ENCODE measurements at places on chromosomes 3 and 15.

DNA sequence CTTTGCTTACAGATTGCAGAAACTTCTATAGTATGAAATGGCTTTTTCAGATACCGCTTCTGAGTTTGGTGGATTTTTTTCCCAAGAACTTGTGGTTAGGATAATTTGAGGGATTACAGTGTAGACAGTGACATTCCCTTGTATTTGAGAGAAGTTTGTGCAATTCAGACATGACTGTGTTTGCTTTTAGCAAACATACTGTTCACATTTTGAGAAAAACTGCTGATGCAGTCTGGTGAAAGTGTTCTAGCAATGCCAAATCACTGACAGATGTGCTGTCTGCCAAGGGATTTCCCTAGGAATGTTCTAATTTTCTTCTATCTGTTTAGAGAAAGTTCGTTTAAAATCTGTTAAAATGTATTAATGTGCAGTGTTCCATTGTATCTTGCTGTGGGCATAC is 652.6 kb downstream of the FHIT start:
- DNase-seq: no peak

DNA sequence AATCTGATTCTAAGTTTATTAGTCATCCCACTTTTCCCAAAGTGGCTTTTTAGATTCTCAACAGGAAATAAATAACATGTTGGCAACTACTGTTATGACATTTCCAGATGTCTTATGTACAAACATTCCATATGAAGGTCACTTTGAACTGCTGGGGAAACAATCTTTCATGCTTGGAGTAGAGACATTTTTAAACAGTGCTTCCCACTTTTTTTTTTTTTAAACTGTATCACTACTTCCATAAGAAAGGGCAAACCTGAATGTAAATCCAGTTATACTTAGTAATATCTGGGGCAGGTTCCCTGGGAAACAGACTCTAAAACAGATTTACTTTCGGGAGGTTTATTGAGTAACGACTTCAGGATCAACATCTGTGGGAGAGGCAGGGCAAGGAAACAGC is 473.8 kb downstream of the TAFA4 start:
- no peak for DNase-seq

GRCh38 chr15:52789601-52790168 is 451 bp downstream of the ONECUT1 start:
- no peak for DNase-seq

- no peak for DNase-seq
These were observed 149.9 kb downstream of the LRRK1 start for GRCh38 chr15:101068961-101069653.

DNA sequence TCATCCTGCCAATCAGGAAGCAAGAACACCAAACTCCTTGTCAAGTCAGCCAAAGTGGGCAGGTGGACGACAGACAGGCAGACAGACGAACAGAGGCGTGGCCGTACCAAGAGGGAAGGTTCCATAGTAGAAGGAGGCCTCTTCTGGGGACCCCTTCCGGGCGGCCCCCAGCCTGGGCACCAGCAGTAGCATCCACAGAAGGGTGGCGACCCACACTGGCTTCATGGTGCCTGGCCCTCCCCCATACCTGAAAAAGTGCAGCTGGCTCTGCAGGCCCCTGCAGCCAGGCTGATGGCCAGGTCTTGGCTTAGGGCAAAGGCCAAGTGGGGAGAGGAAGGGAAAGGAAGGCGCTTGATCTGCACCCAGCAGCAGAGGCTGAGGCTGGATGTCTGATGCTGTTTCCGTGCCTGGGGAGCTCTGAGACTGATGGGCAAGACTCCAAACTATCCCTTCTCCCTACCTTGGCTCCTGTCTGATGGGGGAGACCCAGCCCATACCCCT is 607 bp downstream of the LCTL start:
- no peak for DNase-seq

- no peak for DNase-seq
These were observed 113.2 kb downstream of the PTPRG start for GRCh38 chr3:61674596-61674995.

DNA sequence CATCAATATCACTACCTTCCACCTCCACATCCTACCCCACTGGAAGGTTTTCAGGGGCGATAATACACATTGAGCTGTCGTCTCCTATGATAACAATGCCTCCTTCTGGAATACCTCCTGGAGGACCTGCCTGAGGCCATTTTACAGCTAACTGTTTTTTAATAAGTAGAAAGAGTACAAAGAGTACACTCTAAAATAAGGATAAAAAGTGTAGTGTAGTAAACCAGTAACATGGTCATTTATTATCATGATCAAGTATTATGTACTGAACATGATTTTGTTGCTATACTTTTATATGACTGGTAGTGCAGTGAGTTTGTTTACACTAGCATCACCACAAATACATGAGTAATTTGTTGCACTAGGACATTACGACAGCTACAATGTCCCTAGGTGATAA is 46.6 kb upstream of the SSR3 start:
- DNase-seq: no peak

GRCh38 chr3:55202326-55202725 is 274.5 kb upstream of the LRTM1 start:
- no peak for DNase-seq

GRCh38 chr3:191366675-191367074 is 36.3 kb upstream of the UTS2B start:
- DNase-seq: no peak

GRCh38 chr15:98999233-98999632 is 8.4 kb downstream of the PGPEP1L start:
- no peak for DNase-seq

GRCh38 chr3:30114918-30115317 is 491.5 kb upstream of the TGFBR2 start:
- DNase-seq: no peak

DNA sequence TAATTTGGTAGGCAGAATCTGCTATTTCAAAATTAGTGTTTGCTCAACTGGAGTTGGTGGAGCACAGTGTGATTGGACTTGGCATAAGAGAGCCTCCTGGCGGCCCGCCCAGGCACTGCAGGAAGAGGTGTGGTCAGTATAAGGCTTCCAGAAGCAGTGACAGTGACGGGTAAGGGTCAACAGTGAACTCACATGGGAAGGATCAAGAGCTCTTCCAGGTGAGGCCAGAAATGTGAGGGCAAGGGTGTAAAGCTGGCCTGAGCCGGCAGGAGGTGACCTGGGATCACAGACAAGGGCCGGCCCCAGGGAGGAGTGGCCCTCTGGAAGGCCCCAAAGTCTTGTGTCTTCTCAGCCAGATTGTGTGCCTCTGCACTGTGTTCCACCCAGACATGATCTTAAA is 93.2 kb upstream of the RNF7 start:
- DNase-seq: peak; percentile 52

DNA sequence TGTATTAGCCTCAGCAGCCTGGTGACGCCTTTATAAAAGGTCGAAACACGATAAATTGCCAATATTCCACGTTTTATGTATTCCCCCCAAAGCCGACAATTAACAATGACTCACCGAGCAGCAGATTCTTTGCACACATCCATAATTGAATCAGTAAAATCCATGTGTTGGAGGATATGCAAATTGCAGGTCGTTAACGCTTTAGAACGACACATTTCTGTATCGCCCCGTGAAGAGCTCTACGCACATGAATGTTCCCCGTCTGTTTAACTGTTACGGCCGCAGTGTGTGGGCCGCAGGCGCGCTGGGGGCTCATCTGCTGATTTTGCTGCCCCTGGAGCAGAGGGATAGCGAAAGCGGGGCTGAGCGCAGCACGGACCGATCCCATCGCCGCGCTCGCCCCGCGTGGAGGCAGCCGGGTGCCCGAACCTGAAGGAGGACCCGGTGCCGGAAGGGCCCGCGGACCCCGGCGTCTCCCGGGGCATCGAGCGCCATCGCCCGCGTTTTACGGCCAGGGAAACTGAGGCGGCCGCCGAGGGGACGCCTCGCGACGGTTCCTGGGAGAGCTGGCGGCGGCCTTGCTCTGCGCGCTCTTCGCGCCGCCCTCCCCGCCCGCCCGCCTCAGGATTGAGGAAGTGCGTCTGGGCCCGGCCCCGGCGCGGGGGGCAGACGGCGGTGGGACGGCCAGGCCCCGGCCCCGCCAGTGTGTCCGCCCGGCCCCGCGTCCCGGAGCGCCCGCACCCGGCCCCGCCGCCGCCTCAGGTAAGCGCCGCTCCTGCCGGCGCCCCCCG is at the start of gene LRRK1:
Gene LRRK1 (plus strand): TSS at position 668 of the 791 bp plus-strand sequence. CDS start 5,276 bp downstream, outside the sequence.
- DNase-seq: no peak

DNA sequence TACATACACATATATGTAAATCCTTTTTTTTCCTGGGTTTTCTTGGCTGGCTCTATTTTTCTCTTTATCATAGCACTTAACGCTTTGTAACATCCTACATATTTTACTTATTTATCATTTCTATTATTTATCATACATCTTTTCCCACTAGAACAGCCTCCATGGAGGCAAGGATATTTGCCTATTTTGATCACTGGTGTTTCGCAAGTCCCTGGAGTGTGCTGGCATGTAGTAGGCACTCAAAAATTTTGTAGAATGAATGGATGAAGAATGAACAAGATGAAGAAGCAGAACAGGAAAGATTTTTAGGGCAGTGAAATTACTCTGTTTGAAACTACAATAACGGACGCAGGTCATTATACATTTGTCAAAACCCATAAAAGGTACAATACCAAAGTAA is 83.0 kb upstream of the PTX3 start:
- DNase-seq: no peak

DNA sequence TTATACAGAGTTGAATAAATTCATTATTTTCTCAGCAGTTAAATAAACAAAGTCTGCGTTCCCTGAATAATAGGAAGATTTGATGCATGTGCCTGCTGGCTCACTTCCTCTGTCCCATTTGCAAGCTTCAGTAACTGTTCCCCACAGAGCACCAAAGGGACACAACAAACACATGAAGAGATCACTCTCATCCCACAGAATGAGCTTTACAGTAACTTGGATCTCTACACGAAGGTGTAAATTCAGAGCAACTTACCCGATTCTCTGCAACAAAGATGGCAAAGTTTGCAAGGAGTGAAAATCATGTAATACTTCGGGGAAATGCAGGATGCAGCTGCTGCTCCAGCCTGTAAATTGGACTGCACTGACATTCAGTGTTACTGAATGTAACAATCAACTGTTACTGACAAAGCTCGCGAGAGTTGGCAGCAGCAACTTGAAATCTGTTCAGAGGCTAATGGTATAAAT is at the start of gene BCHE:
Gene BCHE (minus strand): TSS at position 366 of the 468 bp plus-strand sequence. CDS start 6,390 bp downstream, outside the sequence.
- no peak for DNase-seq

- no peak for DNase-seq
These were observed 27.3 kb upstream of the SLC28A2 start for GRCh38 chr15:45224621-45225217.

- DNase-seq: no peak
These were observed 2.8 kb upstream of the RIOX2 start for GRCh38 chr3:97974996-97975395.

DNA sequence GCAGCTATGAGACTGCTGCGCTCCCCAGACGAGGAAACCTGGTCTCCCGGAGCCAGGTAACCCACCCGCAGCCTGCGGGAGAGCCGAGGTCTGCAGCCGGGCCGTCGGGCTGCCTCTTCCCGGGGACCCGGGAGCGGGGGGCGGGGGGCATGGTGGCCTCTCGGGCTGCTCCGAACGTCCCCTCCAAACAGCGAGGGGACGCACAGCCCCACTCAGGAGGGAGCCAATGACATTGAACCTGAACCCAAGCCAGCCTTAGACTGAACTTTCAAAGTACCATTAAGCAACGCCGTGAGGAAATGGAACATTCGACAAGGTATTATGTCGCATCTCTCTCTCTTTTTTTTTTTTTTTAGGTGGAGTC is 29.8 kb upstream of the ALDH1A3 start:
- DNase-seq: no peak

- DNase-seq: no peak
These were observed 94.1 kb downstream of the C3orf70 start for GRCh38 chr3:185058796-185059195.

- DNase-seq: no peak
These were observed 185.0 kb upstream of the PRICKLE2 start for GRCh38 chr3:64410226-64410625.

DNA sequence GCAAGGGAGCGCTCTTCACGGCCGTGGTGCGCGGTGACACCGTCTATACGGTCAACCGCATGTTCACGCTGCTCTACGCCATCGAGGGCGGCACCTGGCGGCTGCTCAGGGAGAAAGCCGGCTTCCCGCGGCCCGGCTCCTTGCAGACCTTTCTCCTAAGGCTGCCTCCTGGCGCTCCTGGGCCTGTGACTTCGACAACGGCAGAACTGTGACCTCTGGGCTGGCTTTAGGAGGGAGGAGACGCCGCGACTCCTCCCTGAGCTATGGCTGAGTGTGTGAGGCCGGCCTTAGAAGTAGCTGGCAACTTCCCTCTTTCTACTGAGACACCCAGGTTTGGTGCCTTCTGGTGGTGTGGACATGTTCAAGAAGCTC is 1.4 kb downstream of the KBTBD13 start:
- DNase-seq: no peak

Data from T-cell (primary cell).